ENCODE measurements at places on chromosomes 7 and 10.

DNA sequence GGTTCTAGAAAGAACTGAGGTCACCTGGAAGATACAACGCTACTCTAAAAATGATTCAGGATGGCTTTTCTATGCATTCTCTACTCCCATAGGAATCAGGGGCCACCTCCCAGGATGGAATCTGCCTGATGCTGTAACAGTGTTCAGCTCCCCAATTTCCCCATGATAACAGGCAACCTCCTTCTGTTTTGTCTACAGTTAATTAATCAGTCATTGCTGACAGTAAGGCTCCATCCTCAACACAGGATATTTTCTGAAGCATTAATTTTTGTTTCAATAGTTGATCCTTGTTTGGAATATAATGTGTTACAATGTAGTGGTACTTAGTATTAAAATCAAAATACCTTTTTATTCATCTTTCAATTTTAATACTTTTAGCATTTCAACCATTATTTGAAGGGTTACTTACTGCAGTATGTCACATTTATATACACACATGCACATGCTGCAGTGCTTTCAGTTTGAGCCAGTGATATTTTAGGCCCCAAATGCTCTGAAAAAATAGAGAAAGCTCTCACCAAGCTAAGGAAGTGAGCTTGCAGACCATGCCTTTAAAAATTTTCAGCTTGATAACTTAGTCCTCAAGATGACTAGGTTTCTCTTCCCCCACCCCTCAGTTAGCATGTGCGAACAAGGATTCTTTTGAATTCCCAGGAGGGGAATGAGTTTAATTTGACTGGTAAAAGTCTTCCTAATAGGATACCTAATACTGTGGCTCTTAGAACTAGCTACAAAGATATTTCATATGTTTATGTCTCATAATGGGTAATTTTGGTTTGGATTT lies 592 bp upstream of the PIK3CG start:
- H3K4me3 ChIP-seq: peak overlapping the region; percentile 38
- DNase-seq: no peak
- peak overlapping the region; percentile 58 for H3K27ac ChIP-seq
- H3K27me3 ChIP-seq: no peaks in the 10 kb centered on the region
- no peaks in the 10 kb centered on the region for H3K4me1 ChIP-seq

GRCh38 chr7:142796501-142797390 lies 26.0 kb downstream of the PRSS2 start:
- no peaks in the 10 kb centered on the region for H3K4me1 ChIP-seq
- H3K4me3 ChIP-seq: peak overlapping the region; percentile 33
- no peak for DNase-seq
- no peaks in the 10 kb centered on the region for H3K36me3 ChIP-seq
- H3K27me3 ChIP-seq: peaks cover 2% of the 10 kb centered on the region

- no peak overlapping the region for H3K27ac ChIP-seq
- no peaks in the 10 kb centered on the region for H3K27me3 ChIP-seq
- no peak overlapping the region for H3K4me3 ChIP-seq
- H3K36me3 ChIP-seq: no peaks in the 10 kb centered on the region
- H3K4me1 ChIP-seq: no peaks in the 10 kb centered on the region
Measured at GRCh38 chr7:54885285-54885684, 126.3 kb upstream of the SEC61G start.

GRCh38 chr10:35912615-35913569 lies 270.8 kb upstream of the FZD8 start:
- H3K4me1 ChIP-seq: no peaks in the 10 kb centered on the region
- no peak overlapping the region for H3K4me3 ChIP-seq
- H3K36me3 ChIP-seq: no peaks in the 10 kb centered on the region
- DNase-seq: no peak

GRCh38 chr7:23072048-23072447 lies 33.5 kb upstream of the KLHL7 start:
- no peaks in the 10 kb centered on the region for H3K36me3 ChIP-seq
- H3K27ac ChIP-seq: peak overlapping the region; percentile 26
- no peak overlapping the region for H3K4me3 ChIP-seq
- no peaks in the 10 kb centered on the region for H3K27me3 ChIP-seq

- no peak overlapping the region for H3K4me3 ChIP-seq
- H3K36me3 ChIP-seq: no peaks in the 10 kb centered on the region
- DNase-seq: no peak
Measured at GRCh38 chr10:9800011-9800410, 1217.7 kb upstream of the CELF2 start.

DNA sequence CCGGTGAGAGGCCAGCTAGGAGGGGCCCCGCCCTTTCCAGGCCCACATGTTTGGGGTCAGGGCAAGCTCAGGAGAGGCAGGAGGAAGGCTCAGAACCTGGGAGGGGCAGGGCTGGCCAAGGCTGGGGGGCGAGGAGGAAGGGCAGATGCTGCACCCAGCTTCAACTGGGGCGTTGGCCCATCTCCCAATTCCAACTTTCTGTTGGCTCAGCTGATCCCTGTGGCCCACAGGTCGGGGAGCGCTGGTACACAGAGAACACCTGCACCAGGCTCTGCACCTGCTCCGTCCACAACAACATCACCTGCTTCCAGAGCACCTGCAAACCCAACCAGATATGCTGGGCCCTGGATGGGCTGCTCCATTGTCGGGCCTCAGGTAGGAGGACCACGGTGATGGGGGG lies 40.1 kb downstream of the ZAN start:
- H3K36me3 ChIP-seq: no peaks in the 10 kb centered on the region
- H3K4me1 ChIP-seq: no peaks in the 10 kb centered on the region
- no peak overlapping the region for H3K27ac ChIP-seq
- no peak overlapping the region for H3K4me3 ChIP-seq

- no peaks in the 10 kb centered on the region for H3K4me1 ChIP-seq
- H3K27ac ChIP-seq: no peak overlapping the region
- no peaks in the 10 kb centered on the region for H3K27me3 ChIP-seq
Measured at GRCh38 chr10:7251696-7252465, 159.0 kb downstream of the SFMBT2 start.

GRCh38 chr7:21430575-21430954 lies 2.7 kb downstream of the SP4 start:
- H3K36me3 ChIP-seq: no peaks in the 10 kb centered on the region
- no peak overlapping the region for H3K4me3 ChIP-seq
- no peaks in the 10 kb centered on the region for H3K27me3 ChIP-seq
- H3K4me1 ChIP-seq: no peaks in the 10 kb centered on the region

DNA sequence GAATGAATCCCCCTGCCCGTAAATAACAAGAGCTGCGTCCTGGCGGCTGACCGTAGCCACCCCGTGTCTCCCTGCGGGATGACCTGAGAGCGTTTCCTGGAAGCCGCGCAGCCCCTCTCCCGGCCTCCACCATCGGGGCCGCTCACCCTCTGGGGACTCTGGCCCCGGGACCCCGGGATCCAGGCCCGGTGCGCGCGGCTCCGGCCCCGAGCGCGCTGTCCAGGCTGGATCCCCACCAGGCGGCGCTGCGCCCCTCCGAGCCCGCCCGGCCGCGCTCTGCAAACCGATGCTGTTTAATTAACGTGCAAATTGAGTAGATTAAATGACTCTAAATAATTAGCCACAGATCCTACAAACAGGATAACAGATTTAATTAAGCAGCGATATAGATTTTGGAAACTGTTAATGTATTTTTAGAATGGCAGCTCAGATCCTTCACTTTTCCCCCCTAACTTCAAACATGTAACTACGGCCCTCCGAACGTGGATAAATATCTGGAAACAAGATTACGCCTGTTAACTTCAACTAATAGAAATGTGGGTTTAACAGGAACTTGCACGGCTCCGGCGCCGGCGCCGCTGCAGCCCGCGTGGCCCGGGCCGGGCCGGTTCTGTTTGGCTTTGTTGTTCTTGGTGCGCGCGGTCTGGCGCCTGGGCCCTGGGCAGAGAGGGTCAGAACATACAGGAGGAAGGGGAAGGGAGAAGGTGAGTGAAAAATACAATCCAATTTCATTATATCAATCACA lies 7.1 kb upstream of the UNCX start:
- H3K27ac ChIP-seq: no peak overlapping the region
- DNase-seq: no peak
- no peaks in the 10 kb centered on the region for H3K4me1 ChIP-seq
- peaks cover 30% of the 10 kb centered on the region for H3K27me3 ChIP-seq
- no peaks in the 10 kb centered on the region for H3K36me3 ChIP-seq
- H3K4me3 ChIP-seq: no peak overlapping the region

- no peaks in the 10 kb centered on the region for H3K4me1 ChIP-seq
- peaks cover 4% of the 10 kb centered on the region for H3K36me3 ChIP-seq
- no peak for DNase-seq
- H3K4me3 ChIP-seq: no peak overlapping the region
Measured at GRCh38 chr10:34252111-34252510, 563.0 kb downstream of the PARD3 start.

GRCh38 chr7:102310414-102310815 lies 23.7 kb downstream of the SH2B2 start:
- no peaks in the 10 kb centered on the region for H3K36me3 ChIP-seq
- no peak overlapping the region for H3K4me3 ChIP-seq
- H3K27ac ChIP-seq: no peak overlapping the region
- peaks cover 3% of the 10 kb centered on the region for H3K4me1 ChIP-seq
- H3K27me3 ChIP-seq: no peaks in the 10 kb centered on the region
- DNase-seq: no peak

DNA sequence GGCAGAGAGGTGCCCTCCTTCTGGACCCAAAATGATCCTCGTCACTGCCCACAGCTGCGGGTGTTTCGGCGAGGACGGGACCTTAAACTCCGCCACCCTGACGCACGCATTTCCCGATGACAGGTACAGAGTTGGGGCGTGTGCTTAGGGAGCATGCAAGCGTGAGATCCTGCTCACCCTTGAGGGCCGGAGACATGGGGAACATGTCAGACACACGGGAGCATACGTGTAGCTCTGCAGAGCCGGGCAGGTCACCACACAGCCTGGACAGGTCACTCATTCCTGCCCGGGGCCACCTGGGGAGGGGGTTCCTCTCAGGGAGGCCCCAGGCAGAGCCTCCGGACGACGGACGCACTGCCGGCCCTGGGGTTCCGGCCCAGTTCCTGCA lies 57.6 kb upstream of the PDGFA start:
- no peak overlapping the region for H3K4me3 ChIP-seq
- no peaks in the 10 kb centered on the region for H3K27me3 ChIP-seq
- H3K27ac ChIP-seq: no peak overlapping the region
- H3K4me1 ChIP-seq: no peaks in the 10 kb centered on the region
- H3K36me3 ChIP-seq: no peaks in the 10 kb centered on the region

GRCh38 chr10:74300666-74301065 lies 149.6 kb downstream of the ADK start:
- H3K27me3 ChIP-seq: no peaks in the 10 kb centered on the region
- no peak overlapping the region for H3K27ac ChIP-seq
- no peak for DNase-seq
- no peaks in the 10 kb centered on the region for H3K4me1 ChIP-seq
- no peaks in the 10 kb centered on the region for H3K36me3 ChIP-seq

- no peaks in the 10 kb centered on the region for H3K36me3 ChIP-seq
- DNase-seq: no peak
- H3K27me3 ChIP-seq: no peaks in the 10 kb centered on the region
- no peak overlapping the region for H3K4me3 ChIP-seq
Measured at GRCh38 chr10:24652381-24652957, 71.2 kb downstream of the ARHGAP21 start.

DNA sequence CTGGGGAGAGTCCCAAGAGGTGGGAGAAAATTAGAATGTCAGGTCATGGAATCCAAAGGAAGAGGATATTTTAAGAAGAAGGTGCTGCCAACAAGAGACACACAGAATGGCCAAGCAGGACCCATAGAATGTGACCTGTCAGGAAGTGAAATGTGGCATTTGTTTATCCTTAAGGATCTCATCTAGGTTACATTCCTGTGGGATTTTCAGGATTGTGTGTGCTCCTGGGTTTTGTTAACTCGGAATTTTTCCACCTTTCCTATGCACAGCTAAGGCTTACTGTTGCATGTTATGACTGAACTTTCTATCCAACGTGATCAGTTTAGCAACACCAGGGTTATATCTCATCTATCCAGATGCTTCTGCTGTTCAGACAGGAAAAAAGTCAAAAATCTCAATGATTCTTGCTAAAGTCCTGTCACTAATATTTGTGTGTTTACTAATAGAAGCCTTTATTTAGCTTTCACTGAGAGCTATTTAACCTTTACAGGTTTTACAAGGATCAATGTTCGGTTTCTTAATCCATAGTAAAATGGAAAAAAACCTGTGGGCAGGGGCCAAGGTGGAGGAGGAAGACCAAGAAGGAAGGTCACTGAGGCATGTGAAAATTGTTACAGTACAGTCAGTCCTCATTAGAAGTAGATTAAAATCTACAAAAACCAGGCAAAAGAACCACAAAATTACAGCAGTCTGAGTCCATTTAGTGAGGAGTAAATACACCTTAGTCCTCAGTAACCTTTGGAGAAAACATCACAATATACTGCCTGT lies 437.8 kb upstream of the NPVF start:
- peak overlapping the region; percentile 77 for H3K27ac ChIP-seq
- peaks cover 9% of the 10 kb centered on the region for H3K4me1 ChIP-seq
- no peaks in the 10 kb centered on the region for H3K27me3 ChIP-seq
- no peaks in the 10 kb centered on the region for H3K36me3 ChIP-seq
- no peak overlapping the region for H3K4me3 ChIP-seq

DNA sequence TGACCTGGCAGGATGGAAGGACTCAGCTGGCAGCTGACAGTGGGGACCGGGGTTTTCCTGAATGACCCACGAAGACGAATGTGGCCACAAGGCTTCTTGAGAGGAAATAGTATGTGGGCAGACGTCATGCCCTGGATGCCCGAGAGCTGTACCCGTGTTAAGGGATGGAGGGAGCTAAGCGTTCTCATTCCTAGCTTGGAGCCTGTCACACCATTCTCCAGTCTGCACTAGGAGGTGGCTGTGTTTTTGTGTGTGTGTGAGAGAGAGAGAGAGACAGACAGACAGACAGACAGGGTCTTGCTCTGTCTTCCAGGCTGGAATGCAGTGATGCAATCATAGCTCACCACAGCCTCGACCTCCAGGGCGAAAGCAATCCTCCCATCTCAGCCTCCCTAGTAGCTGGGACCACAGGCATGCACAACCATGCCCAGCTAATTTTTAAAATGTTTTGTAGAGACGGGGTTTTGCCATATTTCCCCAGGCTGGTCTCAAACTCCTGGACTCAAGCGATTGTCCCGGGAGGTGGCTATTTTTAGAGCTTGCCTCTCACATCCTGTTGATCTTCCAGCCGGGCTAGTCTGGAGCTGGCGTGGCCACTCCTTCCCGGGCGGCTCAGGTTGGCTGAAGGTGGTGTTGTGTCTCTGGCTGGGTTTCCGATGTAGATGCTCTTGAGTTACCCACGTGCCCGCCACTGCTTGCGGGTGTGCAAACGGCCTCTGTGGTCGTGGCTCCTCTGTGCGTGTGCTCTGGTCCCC lies 2.1 kb downstream of the AMZ1 start:
- no peaks in the 10 kb centered on the region for H3K4me1 ChIP-seq
- H3K36me3 ChIP-seq: no peaks in the 10 kb centered on the region
- no peak overlapping the region for H3K27ac ChIP-seq
- no peak overlapping the region for H3K4me3 ChIP-seq

Measured in breast epithelium (tissue), 4 donors.